ENCODE measurements at places on chromosomes 6 and 20. TPM values are rescaled to one million over a fixed set of nuclear protein-coding genes. Genes with fewer than 3 reads are reported as not detected.

The C20orf141 gene
- polyA plus RNA-seq, result not detected

The PHACTR3 gene
- 0.46 TPM for polyA plus RNA-seq

The BPIFB4 gene
- polyA plus RNA-seq, result not detected

The PTCRA gene
- polyA plus RNA-seq, result not detected

The CST1 gene
- polyA plus RNA-seq, result not detected

The ASIP gene
- 0.68 TPM for polyA plus RNA-seq

The EGFL8 gene
- polyA plus RNA-seq, result 3.6 TPM

The HSPA12B gene
- 7.6 TPM for polyA plus RNA-seq

The SOX4 gene
- 1.0 TPM for polyA plus RNA-seq

The NR2E1 gene
- not detected for polyA plus RNA-seq

The DEFB124 gene
- polyA plus RNA-seq, result not detected

The TPBG gene
- 0.47 TPM for polyA plus RNA-seq

The BIRC7 gene
- polyA plus RNA-seq, result 0.04 TPM

The ARID1B gene
- 29.2 TPM for polyA plus RNA-seq

The TTK gene
- polyA plus RNA-seq, result 0.14 TPM

The CFAP206 gene
- 0.10 TPM for polyA plus RNA-seq

The KIAA1586 gene
- 1.4 TPM for polyA plus RNA-seq

The LY6G6F gene
- 0.05 TPM for polyA plus RNA-seq

The ENTPD6 gene
- polyA plus RNA-seq, result 65.3 TPM

The SLC52A3 gene
- polyA plus RNA-seq, result 0.62 TPM

The COL21A1 gene
- polyA plus RNA-seq, result 0.27 TPM

The ELOVL2 gene
- polyA plus RNA-seq, result 0.34 TPM

The TSHZ2 gene
- polyA plus RNA-seq, result 0.39 TPM

The PAQR8 gene
- polyA plus RNA-seq, result 0.51 TPM

The ECT2L gene
- not detected for polyA plus RNA-seq

The SLC26A8 gene
- 0.04 TPM for polyA plus RNA-seq

The TOX2 gene
- 0.39 TPM for polyA plus RNA-seq

The STMND1 gene
- polyA plus RNA-seq, result not detected

The INSM1 gene
- not detected for polyA plus RNA-seq
